ENCODE measurements at places on chromosomes 2 and 18.

GRCh38 chr2:15714002-15714401 lies 122.3 kb downstream of the DDX1 start:
- DNase-seq: no peak

DNA sequence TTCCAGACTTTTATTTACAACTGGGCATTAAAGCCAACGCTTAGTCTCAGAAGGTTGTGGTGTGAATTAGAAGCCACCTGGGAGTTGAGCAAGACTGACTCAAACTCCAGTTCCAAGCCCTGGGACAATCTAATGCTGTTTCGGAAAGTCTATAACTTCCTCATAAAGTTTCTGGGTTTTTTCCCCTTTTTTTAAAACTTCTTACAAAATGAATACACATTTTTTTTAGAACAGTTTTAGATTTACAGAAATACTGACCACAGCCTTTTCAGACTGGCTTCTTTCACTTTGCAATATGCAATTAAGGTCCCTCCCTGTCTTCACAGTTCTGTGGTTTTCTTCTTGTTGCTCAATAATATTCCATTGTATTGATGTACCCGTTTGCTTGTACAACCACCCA lies 115.9 kb upstream of the TWIST2 start:
- DNase-seq: no peak

DNA sequence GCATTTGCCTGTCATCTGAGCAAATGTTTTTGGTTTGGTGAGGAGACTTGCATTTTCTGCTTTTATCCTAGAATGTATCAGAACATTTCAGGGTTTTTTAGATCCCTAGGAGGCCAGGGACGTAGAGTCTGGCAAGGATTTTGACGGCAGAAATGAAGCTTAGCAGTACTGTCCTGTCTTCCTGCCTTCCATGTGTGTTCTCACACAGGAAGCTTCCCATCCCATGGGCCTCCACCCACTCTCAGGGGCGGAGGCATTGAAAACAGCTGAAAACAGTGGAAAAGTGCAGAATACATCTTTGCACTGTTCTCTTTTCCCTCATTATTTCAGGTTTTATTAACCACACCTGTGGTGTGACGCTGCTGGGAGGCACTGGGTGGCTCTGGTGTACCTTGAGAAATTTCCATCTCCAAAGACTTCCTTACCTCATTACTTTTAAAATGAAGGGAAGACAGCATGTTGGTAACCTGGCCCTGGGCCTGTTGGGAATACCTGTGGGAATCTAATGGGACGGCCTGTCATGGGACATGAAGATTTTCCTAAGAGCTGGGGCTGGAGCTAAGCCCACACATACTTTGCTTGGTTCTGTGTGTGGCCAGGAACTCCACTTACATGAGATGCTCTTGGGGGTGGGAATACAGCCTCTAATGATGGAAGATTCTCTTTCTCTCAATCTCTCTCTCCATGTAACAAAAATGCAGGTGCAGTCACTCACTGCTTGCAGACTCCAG lies 20.5 kb downstream of the PCARE start:
- DNase-seq: no peak

GRCh38 chr2:187956906-187957534 lies 334.7 kb upstream of the GULP1 start:
- DNase-seq: no peak

DNA sequence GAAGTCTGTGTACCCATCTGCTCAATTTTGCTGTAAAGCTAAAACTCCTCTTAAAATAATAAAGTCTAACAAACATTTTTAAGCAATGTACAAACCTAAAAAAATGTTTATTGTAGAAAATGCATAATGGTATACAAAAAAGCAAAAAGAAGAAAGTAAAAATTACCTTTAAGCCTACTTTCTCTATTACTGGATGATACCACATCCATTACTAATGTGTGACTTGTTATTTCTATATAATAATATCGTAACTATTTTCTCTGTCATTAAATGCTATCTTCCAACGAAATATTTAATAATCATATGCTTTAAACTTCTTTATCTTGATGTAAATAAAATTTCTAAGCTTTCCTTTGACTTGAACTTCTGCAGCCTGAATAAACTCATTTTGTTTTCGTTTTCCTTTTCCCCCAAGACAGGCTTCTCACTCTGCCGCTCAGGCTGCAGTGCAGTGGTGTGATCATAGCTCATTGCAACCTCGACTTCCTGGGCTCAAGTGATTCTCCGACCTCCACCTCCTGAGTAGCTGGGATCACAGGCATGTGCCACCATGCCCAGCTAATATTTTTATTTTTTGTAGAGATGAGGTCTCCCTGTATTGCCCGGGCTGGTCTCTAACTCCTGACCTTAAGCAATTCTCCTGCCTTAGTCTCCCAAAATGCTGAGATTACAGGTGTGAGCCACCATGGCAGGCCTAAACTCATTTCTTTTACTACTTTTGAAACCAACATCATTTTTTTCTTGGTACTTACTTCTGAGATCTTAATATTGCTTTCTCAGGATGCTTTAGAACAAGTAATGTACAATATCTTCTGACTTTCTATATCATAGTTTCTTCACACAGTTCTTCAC lies 18.1 kb upstream of the DNAH7 start:
- DNase-seq: no peak

DNA sequence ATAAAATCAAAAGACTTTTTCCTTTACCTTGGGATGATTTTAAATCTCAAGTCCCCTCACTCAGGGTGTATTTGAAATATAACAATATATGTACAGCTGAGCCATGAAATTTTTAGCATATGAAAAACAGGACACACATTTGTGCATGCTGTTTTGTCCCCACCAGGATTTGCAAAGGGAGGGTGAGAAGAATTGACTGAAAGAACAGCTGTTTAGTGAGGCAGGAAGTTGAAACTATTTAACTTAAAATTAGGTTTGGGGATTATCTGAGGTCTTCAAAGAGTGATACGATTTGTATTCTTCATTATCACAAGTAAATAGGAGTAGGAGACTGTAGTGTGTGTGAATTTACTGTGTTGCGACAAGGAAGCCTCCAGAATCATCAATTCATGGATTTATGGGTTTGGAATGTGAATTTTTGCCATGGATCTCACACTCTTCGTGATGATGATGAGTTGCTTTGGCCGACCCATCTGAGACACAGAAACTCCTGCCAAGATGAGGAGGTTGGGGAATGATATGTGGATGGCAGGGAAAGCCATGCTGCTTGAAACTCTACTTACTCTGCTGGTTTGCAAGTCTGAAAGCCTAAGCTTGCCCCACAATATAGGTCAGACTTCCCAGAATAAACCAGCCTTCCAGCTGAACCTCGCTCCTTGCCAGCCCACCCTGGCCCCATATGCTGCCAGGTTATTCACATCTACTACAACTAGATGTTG lies 31.0 kb upstream of the SPATS2L start:
- no peak for DNase-seq

GRCh38 chr18:49178736-49179135 lies 228.0 kb upstream of the SMAD7 start:
- DNase-seq: no peak

DNA sequence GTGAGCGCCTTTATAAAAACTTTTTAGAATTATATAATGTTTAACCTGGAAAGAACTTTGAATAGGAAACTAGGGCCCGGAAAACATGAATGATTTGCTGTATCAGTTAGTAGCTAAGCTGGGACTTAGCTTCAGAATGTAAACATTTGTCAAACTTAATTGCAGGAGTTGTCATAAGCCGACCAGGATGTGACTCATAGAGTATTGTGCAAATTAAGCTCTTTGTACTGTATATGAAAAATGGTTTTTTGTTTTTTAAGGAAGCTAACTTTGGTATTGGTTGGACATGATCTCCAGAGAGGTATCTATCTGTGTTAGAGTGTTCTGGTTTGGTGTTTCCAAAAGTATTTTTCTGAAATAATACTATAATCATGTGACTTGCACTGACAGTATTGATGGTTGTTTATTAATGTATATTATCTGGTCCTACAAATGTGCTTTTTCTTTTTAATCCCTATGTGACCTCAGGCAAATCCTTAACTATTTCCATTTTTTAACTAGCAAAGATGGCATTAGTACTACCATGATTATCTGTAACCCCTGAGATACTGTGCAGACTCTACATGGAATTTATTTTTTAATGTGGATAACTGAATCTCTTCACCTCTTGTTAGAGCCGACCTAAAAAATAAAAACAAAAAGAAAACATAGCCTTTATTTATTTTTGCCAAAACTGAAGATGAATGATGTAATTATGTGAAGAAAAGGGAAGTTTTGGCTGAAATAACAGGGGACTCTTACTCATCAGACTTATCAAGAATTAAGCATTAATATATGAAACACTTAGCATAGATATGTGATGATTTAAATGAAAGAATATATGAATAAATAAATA lies 11.7 kb downstream of the YIPF4 start:
- DNase-seq: no peak

GRCh38 chr2:14867853-14868252 lies 235.3 kb downstream of the LRATD1 start:
- DNase-seq: no peak

DNA sequence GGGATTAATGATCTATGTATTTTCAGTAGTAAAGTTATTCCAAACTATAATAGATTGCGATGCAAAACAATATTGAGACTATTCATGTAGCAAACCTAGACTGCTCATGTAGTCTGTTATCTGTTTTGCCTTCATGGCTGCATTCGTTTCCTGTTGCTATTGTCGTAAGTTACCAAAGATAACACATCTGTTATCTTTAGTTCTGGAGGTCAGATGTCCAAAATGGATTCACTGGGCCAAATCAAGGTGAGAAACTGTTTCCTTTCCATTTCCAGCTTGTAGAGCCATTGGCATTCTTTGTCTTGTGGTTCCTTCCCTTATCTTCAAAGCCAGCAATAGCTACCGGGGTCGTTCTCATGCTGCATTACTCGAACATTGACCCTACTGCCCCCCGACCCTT lies 20.9 kb downstream of the ITGAV start:
- DNase-seq: no peak

- DNase-seq: no peak
Measured at GRCh38 chr18:49850636-49851035, 37.3 kb upstream of the ACAA2 start.

GRCh38 chr2:157216286-157216965 lies 41.1 kb upstream of the GALNT5 start:
- no peak for DNase-seq

DNA sequence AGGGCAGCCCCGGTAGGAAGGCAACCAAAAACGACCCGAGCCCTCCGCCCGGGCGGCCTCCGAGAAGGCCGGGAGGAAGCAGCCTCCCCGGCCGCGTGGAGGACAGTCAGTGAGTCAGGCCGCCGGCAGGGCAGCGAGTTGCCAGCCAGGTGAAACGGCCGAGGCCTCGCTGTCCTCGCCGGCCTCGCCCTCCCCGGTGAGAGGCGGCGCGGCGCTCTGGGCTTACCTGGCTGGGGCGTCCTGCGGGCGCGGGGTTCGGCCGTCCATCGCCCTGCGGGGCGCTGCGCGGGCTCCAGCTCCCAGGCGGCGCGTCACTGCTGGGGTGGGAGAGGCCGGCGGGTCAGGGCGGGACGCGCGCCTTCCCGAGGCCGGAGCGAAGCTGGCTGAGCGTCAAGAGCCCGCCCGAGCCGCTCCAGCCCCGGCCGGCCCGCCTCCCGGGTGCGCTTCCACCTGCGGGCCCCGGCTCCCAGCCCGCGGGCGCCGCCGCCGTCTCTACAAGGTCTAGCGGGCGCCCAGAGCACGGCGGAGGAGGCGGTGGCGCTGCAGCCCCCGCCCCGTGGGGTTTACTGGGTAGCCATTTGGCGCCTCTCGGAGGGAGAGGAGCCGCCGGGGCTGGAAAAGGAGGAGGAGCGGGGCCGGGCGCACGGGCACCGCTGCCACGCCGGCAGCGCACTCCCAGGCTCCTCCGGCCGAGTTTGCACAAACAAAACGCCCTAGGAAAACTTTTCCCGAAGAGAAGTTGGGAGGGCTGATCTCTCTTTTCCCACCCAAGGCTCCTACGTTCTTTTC lies 499 bp downstream of the COBLL1 start:
- no peak for DNase-seq

DNA sequence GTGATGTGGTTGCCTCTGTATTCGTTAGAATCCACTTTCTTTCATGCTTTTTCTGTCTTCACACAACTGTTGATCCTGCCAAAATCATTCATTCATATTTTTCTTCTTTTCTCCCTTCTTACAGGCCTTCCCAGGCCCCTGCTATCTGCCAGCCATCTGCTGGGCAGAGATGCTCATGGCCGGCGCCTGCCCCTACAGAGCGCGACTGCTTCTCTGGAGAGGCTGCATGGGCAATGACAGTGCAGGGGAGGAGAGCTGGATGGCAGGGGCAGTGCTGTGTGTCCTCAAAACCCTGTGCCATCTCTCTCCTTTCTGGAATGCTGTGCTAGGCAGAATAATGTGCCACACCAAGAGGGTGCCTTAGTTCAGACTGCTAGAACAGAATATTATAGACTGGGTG lies 125.2 kb downstream of the INHBB start:
- no peak for DNase-seq

GRCh38 chr2:130915149-130915548 lies 78.4 kb downstream of the ARHGEF4 start:
- no peak for DNase-seq

DNA sequence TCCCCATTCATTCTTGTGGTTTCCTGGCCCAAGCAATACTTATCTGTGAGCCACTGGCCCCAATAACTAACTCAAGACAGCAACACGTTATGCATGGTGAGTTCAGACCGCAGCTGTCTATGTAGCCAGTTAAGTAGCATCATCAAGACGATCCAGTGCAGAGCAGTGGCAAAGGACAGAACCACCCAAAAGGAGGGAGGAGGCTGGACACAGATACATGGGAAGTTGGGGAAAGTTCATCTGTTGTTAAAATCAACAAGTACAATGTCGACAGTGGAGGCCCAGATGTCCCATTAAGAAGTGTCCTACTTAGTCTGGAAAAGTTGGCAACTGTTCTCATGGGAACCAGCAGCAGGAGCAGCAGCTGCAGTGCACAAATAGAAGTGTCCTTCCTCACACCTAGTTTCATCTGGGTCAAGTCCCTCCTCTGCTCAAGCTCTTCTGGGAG lies 106.9 kb upstream of the THOC1 start:
- no peak for DNase-seq
